ENCODE measurements at places on chromosomes 7 and 10.

DNA sequence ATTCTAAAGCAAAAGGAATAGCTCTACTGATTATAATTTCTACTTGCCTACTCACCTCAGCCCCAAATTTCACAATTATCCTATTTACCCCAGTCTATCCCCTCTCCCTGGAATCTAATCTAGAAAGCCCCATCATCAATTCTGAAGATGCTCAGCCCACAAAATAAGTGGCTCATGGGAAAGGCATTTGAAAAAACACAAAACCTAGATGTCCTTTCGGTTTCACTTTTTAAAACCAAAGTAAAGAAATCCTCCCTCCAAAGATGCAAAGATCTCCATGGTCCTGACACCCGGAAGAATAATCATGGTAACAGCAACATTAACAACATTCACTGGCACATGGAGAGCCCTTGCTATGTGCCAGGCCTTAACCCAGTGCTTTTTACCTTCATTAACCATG is 224.8 kb downstream of the FGFR2 start:
- no peak for DNase-seq

DNA sequence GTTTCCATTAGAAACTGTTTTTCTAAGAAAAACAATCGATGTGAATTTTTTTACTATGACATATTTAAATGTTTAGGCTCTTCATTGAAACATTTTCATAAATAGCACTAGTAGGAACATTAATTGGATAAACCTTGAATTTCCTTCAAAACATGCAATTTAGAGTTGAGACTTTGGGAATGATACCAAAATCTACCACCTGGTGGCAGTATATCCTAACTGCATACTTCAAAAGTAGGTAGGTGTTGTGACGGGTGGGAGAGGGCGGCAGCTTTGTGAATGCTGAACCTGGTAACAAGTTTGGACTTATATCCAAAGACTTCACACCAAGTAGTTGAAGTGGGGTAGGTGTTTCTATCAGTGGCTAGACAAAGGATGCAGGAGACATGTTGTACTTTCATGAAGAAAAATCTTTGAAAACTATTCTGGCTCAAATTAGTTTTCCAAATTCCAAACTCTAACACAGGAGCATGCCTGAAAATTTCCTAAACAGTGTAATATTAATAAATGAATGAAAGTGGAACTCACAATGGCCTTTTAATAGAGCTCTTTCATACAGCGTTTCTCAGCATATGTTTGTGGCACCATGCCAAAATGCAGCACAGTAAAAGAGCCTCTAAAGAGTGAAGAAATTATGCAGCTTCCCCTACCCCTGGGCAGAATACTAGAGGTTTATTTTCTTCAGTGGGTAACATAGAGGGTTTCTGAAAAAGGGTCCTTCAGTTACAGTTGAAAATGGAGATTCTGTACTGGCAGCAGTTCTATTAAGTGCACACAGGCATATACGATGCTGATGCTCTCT is 201.0 kb upstream of the TPK1 start:
- DNase-seq = peak; percentile 11

DNA sequence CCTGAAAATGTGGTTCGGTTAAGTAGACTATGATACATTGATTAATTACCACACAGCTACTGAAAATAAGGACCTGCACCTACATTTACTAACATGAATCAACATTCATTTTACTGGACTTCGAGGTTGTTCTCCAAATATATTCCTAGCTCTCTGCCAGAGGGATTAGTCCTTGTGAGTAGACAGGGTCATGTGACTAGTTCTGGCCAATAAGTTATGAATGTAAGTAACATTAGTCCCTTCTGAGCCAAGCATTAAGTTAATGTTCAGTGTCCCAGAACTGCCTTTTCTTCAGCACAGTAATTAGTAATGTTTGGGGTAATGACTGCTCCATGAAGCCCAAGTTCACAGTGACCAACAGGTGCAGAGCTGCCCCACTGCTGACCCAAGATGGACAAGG is 9.2 kb downstream of the ITIH5 start:
- no peak for DNase-seq

GRCh38 chr7:115682507-115682906 is 348.1 kb downstream of the TFEC start:
- DNase-seq = no peak

GRCh38 chr10:24574578-24575155 is 149.0 kb downstream of the ARHGAP21 start:
- DNase-seq = no peak

DNA sequence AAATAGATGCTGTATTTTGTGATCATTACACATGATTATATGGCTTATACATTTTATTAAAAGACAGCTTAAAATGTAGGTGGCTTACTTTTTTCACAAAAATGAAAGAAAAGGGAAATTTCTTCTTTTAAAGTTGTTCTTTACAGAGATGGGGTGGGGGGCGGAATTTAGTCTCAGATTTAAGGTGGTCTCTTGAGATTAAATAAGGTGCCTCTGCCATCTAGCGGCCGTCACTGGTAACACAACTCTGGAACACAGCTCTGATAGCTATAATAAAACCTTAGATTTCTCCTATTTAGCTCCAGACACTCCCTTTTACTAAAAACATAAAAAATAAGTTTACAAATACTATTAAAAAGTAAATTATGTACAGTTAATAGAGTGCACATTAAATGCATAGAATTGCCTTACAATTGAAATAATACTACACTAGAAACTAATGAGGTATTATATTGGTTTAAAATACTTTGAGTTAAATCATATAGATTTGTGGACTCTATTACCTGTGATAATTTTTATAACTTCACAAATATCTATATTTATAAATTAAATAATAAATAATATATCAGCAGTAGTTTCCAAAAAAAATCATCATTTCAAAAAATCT is 210.9 kb downstream of the DGKB start:
- DNase-seq = peak; percentile 39

DNA sequence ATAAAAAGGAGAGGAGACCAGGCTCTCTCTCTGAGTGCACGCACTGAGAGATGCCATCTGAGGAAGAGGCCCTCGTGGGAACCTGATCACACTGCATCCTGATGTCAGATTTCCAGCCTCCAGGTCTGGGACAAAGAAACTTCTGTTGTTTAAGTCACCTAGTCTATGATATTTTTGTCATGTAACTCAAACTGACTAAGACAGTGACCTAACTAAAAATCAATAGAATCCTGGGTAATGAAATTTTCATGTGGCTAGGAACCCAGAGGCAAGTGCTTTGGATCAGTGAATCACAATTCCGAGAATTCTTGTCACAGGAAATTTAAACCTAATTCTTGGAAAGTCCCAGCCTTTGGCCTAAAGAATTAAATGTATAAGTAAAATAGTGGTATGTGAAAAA is 107.7 kb downstream of the SLC16A9 start:
- DNase-seq = no peak

DNA sequence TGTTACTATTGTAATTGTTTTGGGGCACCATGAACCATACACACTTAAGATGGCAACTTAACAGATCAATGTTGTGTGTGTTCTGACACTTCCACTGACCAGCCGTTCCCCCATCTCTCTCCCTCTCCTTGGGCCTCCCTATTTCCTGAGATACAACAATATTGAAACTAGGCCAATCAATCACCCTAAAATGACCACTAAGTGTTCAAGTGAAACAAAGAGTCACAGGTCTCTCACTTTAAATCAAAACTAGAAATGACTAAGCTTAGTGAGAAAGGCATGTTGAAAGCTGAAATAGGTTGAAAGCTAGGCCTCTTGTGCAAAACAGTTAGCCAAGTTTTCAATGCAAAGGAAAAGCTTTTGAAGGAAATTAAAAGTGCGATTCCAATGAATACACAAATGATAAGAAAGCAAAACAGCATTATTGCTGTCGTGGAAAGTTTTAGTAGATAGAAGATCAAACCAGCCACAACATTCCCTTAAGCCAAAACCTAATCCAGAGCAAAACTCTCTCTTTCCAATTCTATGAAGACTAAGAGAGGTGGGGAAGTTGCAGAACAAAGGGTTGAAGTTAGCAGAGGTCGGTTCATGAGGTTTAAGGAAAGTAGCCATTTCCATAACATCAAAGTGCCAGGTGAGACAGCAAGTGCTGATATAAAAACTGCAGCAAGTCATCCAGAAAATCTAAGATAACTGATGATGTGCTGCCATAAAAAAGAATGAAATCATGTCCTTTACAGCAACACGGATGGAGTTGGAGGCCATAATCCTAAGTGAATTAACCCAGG is 90.6 kb downstream of the MTPN start:
- no peak for DNase-seq

- no peak for DNase-seq
These were observed 167.6 kb downstream of the LRMDA start for GRCh38 chr10:75598998-75599397.

GRCh38 chr7:90824386-90825307 is 228.5 kb downstream of the CDK14 start:
- DNase-seq = no peak

DNA sequence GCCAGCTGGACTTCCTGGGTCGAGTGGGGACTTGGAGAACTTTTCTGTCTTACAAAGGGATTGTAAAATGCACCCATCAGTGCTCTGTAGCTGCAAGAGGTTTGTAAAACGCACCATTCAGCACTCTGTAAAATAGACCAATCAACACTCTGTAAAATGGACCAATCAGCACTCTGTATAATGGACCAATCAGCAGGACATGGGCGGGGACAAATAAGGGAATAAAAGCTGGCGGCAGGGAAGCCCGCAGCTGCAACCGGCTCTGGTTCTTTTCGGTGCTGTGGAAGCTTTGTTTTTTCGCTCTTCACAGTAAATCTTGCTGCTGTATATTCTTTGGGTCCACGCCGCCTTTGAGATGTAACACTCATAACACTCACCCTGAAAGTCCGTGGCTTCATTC is 151.9 kb downstream of the GALNT17 start:
- DNase-seq = no peak

- DNase-seq = no peak
These were observed 98.3 kb upstream of the ZNF438 start for GRCh38 chr10:31129880-31130405.

GRCh38 chr7:126079581-126079980 is 1150.0 kb upstream of the POT1 start:
- no peak for DNase-seq

DNA sequence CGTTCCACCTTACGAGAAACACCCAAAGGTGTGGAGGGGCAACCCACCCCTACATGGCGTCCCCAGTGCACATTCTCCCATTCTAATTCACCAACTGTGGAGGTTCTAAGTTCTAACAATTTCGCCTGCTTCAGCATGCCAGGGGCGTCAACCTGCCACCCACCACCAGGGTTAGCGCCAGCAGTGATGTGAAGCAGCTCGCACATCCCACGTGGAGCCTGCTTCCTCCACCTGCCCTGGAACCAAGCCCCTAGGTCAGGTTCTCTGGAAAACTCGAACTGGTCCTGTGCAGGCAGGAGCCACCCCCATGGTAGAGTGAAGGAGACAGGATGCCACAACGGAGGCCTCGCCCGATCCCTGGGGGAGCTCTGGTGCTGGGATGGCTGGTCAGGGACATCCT is 33.3 kb upstream of the FXYD4 start:
- no peak for DNase-seq

GRCh38 chr10:31359979-31360378 is 41.0 kb downstream of the ZEB1 start:
- DNase-seq = no peak

- no peak for DNase-seq
These were observed 213.0 kb downstream of the CELF2 start for GRCh38 chr10:11230498-11231167.

GRCh38 chr7:106542550-106543220 is 118.3 kb downstream of the CCDC71L start:
- DNase-seq = peak; percentile 13

- no peak for DNase-seq
These were observed 21.6 kb downstream of the YWHAG start for GRCh38 chr7:76337147-76337546.

- no peak for DNase-seq
These were observed 212.8 kb downstream of the ANK3 start for GRCh38 chr10:60176925-60177324.

Measured in stimulated activated CD4-positive, alpha-beta T cell treated with anti-CD3 and anti-CD28 coated beads, Interleukin-4, amount 100 ng/mL, for 4 hours (primary cell).